ENCODE measurements at places on chromosomes 6 and 20.

DNA sequence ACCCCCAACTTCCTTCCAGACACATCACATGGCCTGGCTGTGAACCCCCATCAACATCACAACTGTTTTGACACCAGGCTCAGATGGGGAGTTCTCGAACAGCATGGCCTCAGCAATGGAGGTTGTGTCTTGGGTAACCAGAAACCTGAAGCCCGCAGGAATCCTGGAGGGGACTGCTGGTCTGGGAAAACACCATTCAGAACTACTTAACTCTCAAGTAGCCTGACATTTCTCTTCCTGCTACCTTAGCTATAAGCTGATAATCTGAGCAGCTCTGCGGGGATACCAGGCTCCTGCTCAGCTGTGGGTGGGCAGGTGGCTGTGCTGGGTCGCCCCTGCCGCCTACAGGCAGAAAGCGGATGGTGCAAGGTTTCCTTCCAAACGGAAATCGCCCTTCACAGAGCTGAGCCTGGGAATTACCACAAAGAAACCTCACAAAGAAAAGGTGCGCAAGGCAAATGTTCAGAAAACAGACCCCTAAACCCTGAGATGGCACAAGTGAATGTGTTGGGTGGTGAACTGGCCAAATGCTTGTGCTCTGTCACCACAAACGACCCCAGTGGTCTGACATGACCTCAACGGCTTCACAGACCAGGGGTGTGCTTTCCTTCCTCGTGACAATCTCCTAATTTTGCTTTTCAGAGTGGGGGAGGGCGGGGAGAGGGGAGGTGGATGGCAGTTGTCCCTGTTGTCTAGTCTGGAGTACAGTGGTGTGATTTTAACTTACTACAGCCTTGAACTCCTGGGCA lies 29.5 kb downstream of the SNX5 start:
- DNase-seq, result peak; percentile 47

GRCh38 chr6:116629563-116629981 lies 13.3 kb downstream of the RSPH4A start:
- no peak for DNase-seq

- no peak for DNase-seq
Observed at GRCh38 chr6:149450679-149451375, 34.0 kb downstream of the ZC3H12D start.

DNA sequence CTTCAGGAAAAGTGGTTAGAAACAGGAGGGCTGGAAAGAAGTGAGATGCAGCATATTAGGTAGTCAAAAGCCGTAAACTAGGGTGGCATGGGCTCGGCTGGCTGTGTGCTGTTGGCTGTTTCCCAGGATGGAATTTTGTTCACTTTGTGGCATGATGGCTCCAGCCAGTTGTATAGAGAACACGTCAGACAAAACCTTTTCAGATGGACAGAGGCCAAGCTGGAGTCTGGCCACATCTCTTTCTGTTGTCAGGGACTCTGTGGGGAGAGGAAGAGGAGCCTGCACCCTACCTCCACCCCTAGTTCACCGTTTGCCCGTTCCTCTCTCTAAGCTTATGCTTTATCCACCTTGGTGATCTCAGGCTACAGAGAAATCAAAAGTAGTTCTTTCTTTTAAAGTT lies 22.0 kb downstream of the C6orf89 start:
- DNase-seq, result no peak

DNA sequence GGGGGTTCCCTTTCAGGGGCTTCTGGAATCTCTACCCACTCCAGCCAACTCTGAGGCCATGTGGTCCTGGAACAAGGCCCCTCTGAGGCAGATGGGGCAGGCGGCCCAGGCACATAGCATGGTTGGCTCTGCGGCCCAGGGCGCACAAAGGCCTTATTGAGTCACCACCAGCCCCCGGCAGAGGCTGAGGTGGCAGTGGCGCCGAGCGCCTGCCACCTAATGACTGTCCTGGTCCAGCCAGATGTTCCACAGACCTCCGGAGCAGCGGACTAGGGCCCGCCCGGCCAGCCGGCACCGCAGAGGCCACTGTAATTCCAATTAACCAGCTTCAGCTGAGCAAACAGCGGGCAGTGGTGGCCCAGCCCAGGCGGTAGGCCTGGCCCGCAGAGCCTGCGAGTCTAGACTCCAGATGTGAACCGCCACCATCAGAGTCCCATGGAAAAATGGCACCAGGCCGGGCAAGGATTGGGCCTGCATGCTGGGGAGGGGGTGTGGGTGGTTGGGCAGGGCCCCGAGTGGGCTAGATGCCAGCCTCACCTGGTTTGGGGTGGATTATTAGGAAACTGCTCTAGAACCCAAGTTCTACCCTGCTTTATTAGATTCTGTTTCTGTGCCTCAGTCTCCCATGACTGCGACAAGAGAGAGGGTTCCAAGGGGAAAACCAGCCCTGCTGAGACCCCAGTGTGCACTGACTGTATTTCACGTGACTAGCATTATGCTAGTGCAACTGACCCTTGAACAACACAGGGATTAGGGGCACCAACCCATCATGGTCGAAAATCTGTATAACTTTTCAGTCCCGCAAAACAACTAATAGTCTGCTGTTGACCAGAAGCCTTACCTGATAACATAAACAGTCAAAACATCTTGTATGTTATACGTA lies 34.1 kb upstream of the ID1 start:
- no peak for DNase-seq

Data from central memory CD8-positive, alpha-beta T cell (primary cell).